SK-N-DZ (cell line): ENCODE measurements at places on chromosomes 3 and 15.
A peak's percentile ranks its signal among the peaks of the same experiment; 100 is the strongest.

- no peak for DNase-seq
These were observed 223.4 kb downstream of the ATP8B4 start for GRCh38 chr15:49895347-49896223.

DNA sequence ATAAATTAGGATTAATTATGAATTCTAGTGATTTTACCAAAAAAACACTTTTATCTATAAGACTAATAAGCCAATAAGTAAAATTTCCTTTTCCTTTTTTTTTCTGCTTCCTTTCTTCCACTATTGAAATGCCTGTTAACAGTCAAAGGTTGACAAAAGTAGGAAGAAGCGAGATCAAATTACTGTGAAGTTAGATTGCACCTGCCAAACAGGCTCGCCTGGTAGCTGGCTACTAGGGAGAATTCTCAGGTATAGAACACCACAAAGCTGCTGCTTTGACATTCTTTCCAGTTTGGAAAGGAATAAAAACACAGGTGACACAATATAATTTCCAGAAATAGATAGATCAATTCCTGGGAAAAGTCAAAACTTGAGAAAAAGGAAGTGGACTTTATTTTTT is 749.0 kb downstream of the NSUN3 start:
- no peak for DNase-seq

- DNase-seq = peak; percentile 39
These were observed 162.4 kb downstream of the PLCL2 start for GRCh38 chr3:17047162-17047561.

DNA sequence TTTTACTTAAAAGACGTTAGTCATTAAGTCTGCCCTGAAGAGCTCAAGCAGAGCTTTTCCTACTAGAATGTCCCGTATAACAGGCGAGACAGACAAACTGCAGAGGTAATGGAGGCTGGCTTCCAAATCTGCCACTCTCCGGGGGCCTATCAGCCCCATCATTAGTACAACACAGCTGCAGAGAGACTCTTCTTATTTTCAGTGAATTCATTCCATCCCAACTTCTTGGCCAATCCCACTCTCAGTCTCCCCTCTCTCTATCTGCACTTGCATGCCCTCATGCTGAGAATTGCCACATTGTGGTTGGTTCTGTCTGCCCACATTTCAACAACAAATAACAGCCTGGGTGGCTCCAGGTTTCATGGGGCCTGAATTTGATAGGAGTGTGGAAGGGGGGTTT is 412.7 kb downstream of the ERC2 start:
- DNase-seq = no peak

- DNase-seq = no peak
These were observed 1.8 kb downstream of the GASK1A start for GRCh38 chr3:42980909-42981308.
